ENCODE measurements at places on chromosomes 4 and X.

GRCh38 chr4:124337874-124338273 is 374.7 kb downstream of the ANKRD50 start:
- DNase-seq: no peak

DNA sequence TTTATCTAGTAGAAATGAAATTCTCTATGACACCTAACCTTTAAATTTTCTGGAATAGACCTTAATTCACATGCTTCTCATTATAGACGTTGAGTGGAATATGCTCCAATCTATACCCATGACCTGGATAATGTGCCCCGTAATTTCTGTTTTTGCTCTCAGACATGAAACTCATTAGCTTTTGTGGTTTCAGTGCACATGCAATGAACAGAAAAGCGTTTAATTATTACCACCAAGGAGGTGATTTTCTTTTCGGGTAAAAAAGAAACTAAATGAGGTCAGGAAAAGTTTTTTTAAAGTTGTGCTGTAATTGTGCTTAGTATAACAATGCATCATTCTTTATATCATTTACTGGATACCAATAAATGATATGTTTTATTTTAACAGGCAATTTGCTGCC is 1703.9 kb upstream of the TENM3 start:
- no peak for DNase-seq

GRCh38 chr4:165748321-165748720 is 124.7 kb upstream of the TLL1 start:
- DNase-seq: no peak

DNA sequence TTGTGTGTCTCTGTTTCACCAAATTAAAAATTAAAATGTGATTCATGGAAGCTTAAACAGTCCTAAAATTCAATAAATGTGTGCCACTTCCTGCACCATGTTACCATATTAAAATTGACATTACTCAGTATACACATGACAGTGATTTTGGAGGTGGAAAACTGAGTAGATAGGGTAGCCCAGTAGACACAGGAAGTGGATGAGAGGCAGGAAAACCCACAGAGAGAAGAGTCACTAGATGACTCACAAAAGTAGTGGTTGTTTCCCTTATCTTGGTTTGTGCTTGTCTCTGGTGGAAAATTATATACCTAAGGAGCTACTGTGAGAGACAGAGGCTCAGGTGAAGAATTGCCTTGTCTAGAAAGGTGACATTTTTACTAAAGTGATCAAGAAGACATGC is 375.8 kb upstream of the CXorf51B start:
- no peak for DNase-seq

DNA sequence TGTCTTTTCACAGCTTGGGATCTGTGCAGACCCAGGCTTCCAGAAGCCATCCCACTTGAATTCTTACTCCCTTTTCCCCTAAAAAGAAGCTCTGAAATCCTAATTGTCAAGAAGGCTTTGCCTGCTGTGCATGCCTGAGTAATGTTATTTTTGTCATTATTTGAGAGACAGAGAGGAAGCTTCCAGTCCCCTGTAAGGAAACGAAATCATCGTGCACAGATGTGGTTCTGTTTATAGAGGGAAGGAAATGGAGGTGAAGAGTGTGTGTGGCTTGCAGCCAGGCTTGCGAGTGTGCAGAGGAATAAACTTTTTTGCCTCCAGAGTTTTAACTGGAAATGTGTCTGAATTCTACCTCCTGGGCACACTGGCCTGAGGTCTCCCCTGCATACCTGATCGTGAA is 70.2 kb downstream of the TBL1X start:
- no peak for DNase-seq

DNA sequence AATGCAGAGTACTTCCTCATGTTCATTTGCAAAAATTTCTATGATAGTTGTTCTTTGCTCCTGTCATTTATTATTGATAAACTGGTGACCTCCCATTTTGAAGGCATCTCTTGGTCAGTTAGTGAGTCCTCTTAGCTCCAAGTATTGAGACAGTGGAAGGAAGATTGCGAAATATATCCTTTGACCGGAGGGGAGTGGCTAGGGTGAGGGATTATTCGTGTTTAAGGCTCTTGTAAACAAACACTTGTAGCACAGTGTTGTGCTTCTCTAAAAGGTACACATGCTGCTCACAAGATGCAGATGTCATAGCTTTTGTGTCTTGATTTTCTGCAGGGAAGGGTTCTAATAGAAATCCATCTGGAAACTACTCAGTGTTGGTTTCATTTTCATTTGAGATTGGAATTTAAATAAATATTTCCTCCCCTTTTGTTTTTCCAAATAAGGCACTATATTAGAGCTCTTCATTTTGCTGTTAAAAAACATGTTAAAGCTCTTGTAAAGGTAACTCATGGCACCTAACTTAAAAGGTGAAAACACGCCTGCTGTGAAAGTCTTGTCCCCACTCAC is 21.8 kb downstream of the TXLNG start:
- no peak for DNase-seq

- no peak for DNase-seq
These were observed 28.7 kb downstream of the MAPK10 start for GRCh38 chr4:86330961-86331742.

GRCh38 chr4:2742823-2743517 is 13.2 kb downstream of the TNIP2 start:
- DNase-seq: no peak

GRCh38 chr4:19999775-20000414 is 251.8 kb upstream of the SLIT2 start:
- DNase-seq: no peak

DNA sequence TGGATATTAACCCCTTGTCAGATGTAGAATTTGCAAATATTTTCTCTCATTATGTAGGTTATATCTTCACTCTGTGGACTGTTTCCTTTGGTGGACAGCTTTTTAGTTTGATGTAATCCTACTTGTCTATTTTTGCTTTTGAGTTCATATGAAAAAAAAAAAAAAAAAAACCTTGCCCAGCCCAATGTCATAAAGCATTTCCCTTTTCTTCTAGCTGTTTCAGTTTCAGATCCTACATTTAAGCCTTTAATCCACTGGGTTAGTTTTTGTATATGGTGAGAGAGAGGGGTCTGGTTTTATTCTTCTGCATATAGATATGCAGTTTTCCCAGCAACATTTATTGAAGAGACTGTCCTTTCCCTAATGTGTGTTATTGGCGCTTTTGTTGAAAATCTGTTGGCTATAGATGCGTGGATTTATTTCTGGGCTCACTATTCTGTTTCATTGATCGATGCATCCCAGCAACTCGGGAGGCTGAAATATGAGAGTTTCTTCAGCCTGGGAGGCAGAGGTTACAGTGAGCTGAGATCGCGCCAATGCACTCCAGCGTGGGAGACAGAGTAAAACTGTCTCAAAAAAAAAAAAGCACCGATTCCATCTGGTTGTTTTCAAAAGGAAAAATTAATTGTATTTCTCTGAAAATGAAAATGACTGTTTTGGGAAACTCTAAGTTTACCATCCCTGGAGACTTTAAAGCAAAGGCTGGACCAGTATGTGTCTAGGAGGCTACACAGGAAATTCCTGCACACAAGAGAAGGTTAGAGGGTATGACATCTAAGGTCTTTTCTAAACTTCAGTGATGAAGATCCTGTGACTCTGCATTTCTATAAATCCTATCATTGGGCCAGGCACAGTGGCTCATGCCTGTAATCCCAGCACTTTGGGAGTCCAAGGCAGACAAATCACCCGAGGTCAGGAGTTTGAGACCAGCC is 35.6 kb downstream of the STEEP1 start:
- DNase-seq: no peak

GRCh38 chr4:77454858-77455257 is 150.8 kb upstream of the CXCL13 start:
- no peak for DNase-seq

DNA sequence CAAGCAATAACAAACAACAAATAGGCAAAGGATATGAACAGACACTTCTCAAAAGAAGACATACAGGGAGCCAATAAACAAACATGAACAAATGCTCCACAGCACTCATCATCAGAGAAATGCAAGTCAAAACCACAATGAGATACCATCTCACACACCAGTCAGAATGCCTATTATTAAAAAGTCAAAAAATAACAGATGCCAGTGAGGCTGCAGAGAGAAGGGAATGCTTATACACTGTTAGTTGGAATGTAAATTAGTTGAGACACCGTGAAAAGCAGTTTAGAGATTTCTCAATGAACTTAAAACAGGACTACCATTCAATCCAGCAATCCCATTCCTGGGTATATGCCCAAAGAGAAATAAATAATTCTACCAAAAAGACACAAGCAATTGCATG is 129.8 kb upstream of the MAGEB2 start:
- DNase-seq: no peak

DNA sequence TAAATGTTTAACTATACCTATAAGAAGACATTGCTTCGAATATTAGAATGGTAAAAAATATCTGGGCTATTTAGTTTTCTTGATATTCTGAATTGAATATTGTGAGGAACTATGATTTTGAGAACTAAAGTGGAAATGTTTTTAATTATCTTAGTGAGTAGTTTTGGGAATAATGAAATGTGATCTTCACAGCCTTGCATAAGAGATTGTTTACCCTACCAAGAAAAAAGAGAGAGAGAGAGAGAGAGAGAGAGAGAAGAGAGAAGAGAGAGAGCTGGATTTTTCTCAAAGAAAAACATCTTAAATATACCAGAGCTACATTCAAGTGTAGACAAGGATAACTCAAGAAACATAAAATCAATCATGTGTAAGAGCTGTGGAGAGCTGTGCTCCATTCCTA is 148.7 kb upstream of the MAD2L1 start:
- no peak for DNase-seq

DNA sequence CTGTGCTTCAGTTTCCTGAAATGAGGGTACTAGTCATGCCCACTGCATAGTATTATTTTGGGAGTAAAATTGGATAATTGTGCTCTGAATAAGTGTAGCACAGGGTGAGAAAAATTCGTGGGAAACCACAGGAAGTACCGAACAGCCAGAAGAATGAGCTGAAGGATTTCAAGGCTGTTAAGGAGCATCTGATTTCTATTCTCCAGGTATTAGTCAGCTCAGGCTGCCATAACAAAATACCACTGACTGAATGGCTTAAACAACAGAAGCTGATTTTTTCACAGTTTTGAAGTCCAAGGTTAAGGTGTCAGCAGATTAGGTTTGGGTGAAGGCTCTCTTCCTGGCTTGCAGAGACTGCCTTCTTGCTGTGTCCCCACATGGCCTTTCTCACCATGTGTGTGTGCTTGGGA is 41.9 kb downstream of the WWC2 start:
- no peak for DNase-seq

DNA sequence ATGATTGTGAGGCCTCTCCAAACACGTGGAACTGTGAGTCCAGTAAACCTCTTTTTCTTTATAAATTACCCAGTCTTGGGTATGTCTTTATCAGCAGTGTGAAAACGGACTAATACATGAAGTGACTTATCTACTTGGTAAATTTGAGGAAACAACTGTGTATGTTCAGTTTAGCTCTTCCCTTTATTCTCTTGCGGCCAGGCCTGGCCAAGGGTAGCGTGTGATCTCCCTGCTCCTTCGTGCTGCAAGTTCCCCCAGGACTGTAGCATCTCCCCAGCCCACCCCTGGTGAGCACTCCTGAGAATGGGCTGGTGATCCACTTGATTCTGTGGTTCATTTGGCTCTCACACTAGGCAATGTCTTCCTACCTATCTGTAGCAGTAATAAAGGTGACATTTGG is 53.2 kb upstream of the CHRNA9 start:
- no peak for DNase-seq

- DNase-seq: no peak
These were observed 37.2 kb downstream of the TMEM47 start for GRCh38 chrX:34619920-34620319.

- no peak for DNase-seq
These were observed 23.0 kb downstream of the EPGN start for GRCh38 chr4:74331252-74331651.

Measured in osteocyte (in vitro differentiated cells).